ENCODE measurements at places on chromosomes 13 and 19.

- DNase-seq: no peak
Observed at GRCh38 chr13:114080739-114081561, 51.5 kb downstream of the RASA3 start.

GRCh38 chr13:112222971-112223370 lies 153.2 kb upstream of the SPACA7 start:
- no peak for DNase-seq

DNA sequence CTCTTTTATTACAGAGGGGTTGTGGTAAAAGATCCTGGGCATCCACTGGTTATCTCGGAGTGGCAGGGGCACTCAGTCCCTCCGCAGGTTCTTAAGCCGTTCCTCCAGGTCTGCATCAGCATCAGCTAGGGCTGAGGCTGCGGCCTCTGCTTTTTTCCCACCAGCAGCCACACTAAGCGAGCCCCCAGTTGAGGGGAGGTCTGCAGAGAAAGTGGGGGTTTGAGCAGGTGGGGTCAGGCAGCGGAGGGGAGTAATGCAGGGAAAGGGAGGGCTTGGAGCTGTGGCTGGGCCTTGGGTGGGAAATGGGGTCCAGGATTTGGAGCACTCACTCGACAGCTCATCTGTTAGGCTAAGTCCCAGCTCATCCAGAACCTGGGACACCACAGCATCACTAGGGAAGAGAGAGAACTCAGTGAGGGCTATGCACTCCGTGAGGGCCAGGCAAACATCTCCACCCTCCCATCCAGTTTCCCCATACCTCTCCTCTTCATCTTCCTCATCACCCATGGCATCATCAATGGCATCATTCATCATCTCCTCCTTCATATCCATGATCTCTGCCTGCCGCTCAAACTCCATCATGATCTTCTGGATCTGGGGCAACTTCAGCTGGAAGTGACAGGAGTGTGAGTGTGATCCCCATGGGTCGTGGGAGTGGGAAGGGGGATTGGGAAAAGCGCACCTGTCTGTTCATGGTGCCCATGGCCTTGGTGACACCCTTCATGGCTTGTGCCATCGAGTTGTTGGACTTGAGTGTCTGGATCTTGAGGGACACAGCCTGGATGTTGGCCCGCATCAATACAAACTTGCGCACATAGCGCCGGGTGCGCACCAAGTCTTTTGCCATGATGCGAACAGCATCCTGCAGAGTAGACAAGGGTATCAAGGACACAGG lies 3.1 kb downstream of the CHMP2A start:
- no peak for DNase-seq

DNA sequence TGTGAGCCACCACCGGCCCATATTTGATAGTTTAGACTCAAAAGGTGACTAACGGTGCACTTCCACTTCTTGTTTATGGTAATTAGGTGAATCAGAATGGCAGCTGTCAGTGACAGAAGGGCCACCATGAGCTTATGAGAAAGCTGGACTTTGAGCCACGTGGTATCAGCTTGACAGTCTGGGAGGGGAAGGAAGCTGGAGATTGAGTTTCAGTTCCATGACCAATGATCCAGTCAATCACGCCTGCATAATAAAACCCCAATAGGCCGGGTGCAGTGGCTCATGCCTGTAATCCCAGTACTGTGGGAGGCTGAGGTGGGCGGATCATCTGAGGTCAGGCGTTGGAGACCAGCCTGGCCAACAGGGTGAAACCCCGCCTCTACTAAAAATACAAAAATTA lies 8.2 kb downstream of the EID2B start:
- no peak for DNase-seq

DNA sequence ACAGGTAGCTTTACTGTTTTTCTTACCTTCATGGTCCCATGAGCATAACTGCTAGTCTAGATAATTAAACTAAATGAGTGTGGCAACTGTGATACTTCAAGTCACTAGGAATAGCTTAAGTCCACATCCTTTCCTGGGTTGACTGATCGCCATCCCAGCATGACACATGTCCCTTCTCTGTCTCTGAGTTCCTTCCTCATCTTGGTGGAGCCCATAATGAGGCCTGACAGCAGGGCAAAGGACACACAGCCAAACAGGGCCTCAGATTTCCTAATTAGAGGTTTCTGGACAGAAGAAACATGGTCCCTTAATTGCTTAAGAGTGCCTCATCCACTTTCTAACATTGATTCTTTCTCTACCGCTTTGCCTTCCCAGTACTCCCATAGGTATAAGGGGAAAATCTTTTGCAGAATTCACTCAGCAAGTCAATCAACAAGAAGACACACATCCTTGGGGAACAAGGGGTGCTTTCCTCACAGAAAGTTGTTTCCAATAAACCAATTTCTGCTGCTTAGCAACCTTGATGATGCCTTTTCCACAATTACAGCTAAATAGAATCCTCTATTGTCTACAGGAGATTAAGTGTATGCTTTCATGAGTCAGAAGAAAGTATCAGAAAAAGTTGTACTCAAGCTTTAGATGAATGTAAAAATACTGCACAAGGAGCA lies 208.3 kb upstream of the SERP2 start:
- DNase-seq: no peak

GRCh38 chr13:113730831-113731191 lies 28.2 kb upstream of the TMEM255B start:
- no peak for DNase-seq

GRCh38 chr19:14369399-14370168 lies 11.7 kb upstream of the ADGRE5 start:
- DNase-seq: peak; percentile 78

DNA sequence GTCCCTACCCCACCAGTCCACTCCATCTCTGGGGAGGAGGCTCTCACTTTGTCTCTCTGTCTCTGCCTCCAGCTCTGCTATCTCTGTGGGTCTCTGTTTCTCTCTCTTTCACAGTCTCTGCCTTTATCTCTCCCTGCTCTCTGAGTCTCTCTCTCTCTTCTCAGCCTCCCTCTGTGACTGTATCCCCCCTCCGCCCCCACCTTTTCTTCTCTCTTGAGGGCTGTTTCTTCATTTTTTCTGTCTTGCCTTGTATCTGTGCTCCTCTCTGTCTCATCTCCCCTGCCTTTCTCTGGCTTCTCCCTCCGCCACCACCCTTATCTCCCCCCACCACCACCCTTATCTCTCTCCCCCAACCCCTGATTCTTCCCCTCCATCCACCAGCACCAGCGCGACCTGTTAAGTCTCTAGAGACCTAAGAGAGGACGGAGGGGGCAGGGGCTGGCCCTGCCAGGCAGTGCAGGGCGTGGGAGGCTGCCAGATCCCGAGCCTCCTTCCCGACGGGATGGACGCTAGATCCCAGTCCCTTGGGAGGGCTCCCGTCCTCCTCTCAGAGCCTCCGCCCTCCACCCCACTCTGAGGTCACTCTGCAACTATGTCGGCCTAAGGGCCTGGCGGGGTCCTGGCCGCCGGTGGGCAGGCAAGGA lies 1.0 kb downstream of the AXL start:
- no peak for DNase-seq

- no peak for DNase-seq
Observed at GRCh38 chr19:32023564-32023832, 321.9 kb upstream of the ZNF507 start.

- DNase-seq: no peak
Observed at GRCh38 chr19:42140125-42140754, 8.0 kb upstream of the POU2F2 start.

- DNase-seq: no peak
Observed at GRCh38 chr13:22599156-22599555, 581.6 kb upstream of the SGCG start.

DNA sequence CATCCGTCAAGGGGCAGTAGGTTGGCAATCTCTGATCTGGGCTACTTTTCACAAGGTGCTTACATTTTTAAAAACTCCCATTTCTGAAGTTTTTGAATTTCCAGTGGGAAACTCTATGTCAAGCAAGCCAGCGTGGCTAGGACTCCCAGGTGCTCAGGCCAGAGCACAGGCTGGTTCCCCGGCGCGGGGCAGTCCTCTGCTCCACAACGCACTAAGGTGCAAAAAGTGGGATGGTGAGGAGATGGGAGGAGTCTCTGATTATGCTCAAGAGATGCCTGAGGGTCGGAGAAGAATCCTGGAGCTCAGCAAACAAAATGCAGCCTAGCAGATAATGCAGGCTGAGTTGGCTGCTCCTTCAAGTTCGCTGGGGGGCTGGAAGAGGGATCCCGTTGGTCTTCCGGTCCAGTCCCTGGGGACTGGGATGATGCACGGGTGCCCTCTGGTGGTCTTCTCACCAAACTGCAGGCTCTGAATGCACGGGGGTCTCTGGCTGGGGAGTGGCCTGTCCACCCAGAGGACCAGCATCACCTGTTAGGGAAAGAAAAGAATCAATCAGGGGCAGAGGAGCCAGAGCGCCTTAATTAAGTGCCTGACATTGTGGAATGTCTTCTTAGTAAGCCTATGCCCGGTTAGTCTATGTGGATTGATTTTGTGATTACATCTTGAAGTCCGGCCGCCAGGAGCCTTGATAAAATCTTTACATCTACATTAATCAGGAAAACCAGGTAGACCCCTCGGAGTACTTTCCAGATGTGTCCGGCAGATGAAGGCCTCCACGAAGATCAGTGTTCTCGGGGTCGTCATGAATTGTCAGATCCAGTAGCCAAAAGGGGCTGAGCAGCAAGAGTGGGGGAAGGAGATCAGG lies 244.4 kb upstream of the MAB21L1 start:
- peak; percentile 6 for DNase-seq

- no peak for DNase-seq
Observed at GRCh38 chr13:112065867-112066623, 904 bp upstream of the SOX1 start.

DNA sequence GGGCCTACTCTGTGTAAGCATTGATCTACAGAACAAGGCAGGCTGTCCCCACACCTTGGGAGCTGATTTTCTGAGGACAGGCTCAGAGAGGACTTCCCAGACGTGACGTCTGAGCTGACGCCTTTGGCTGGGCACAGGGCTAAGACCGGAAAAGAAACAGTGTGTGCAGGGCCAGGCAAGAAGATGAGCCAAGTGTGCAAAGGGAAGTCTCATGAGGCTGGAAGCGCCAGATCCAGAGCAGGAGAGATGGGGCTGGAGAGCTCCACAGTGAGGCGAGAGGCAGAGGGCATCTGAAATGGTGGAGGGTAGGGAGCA lies 12.7 kb downstream of the IGLON5 start:
- DNase-seq: no peak

DNA sequence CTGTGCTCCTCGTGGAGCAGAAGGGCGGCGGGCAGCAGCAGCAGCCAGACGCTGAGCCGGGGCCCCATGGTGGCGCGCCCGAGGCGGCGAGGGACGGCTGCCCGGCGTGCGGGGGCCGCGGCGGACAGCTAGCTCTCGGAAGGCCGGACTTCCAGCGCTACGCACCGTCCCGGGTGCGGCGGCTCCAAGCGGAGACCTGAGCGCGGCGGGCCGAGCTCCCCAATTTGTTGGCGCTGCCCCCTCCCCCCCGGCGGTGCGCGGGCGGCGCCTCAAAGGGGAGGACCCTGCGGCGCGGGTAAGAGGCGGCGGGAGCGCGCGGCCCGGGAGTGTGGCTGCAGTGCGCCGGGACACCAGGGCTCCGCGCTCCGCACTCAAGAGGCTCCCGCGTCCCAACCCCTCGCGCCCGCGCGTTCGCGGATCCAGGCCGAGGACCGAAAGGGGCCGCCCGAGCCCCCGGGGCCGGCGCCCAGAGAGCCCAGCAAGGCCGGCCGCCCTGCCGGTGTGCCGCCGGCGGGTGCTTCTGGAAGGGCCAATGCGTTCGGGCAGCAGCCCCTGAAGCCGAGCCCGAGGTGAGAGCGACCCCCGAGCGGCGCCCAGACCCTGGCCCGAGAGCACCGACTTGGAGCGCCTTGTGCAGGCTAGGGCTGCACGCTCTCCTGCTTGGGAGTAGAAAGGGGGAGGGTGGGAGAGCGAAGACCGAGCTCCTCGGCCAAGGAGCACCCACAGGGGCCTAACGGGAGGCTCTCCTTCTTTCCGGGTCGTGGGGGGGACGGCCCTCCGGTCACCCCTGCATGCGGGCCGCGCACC lies at the start of the genes COL4A1 and COL4A2:
Gene COL4A1 (minus strand): TSS at position 198 of the 807 bp plus-strand sequence. CDS start 130 bp downstream, at position 68.
Gene COL4A2 (plus strand): TSS at position 325 of the 807 bp plus-strand sequence. CDS start 620 bp downstream, outside the sequence.
- DNase-seq: no peak

GRCh38 chr13:93726173-93726957 lies 499.8 kb downstream of the GPC6 start:
- no peak for DNase-seq

DNA sequence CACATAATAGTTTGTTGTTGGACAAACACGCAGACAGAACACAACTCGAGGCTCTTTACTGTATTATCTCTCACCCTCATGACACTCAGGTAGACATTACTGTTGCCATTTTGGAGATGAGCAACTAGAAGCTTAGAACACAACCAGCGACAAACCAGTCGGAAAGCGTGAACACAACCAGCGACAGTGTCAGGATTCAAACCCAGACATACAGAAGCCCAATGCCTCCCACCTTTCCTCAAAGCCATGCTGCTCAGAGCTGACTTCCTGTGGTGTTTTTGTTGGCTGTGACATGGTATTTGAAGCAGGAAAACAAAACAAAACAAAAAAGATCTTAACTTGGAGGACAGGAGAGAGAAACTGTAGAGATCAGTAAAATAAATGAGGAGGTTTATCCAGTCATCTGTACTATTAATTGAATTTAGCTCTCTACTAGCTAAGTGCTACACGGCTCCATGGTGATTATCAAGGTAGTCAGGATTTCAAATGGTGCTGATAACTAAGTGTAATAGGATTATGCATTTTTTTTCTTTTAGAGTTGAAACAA lies 92.1 kb downstream of the STARD13 start:
- DNase-seq: no peak

- no peak for DNase-seq
Observed at GRCh38 chr13:106530980-106531481, 4.4 kb downstream of the EFNB2 start.
